ENCODE measurements at places on chromosomes 2 and 18.

- DNase-seq, result no peak
Measured at GRCh38 chr2:239278941-239279365, 121.9 kb downstream of the HDAC4 start.

DNA sequence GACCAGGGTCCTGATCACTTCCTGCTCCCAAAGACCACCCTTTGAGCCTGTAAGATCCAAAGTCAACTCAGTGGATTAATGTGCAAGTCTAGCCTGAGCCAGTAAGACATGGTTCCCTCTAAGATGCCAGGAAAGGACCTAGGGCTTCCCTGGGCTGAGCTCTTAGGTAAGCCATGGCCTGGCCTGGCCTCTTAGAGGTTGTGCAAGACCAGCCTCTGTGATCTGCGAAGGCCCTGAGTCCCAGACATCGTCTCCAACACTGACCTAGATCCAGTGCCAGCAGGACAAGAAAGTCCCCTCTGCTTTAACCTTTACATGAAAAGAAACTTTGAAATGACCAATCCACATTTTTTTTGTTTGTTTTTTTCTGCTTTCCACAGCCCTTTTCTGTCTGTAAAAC, 73.6 kb upstream of the CYP1B1 start:
- DNase-seq, result no peak

DNA sequence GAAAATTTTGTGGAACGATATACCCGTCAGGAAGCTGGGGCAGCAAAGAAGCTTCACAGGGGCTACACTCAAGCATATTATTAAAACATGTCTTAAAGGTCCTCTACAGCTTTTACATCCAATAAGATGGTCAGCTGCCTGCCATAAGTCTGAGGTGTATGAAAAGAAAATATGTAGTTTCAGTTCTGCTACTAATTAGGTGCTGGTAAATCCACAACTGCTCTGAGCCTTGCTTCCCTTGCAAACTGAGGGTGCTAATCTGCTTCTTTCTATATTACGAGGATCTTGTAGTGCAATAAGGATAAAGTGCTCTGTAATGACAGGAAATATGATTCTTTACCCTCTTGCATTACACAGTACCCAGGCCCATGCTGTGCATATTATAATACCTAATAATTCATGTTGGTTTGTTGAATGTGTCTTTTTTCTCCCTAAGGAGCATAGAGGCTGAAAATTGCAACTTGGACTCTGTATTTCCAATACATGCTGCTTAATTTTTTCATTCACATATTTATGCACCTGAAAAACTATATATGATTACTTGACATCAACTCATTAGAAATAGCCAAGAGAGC, 14.5 kb upstream of the SLC8A1 start:
- DNase-seq, result no peak

- DNase-seq, result no peak
Measured at GRCh38 chr18:55338978-55339650, 248.9 kb downstream of the TCF4 start.

- peak; percentile 40 for DNase-seq
Measured at GRCh38 chr18:23689031-23689615, at the start of gene LAMA3. TSS of gene LAMA3 (plus strand) at chr18:23689453. CDS start at chr18:23689684, 231 bp downstream.

- no peak for DNase-seq
Measured at GRCh38 chr18:36360256-36360909, 62.9 kb downstream of the FHOD3 start.

DNA sequence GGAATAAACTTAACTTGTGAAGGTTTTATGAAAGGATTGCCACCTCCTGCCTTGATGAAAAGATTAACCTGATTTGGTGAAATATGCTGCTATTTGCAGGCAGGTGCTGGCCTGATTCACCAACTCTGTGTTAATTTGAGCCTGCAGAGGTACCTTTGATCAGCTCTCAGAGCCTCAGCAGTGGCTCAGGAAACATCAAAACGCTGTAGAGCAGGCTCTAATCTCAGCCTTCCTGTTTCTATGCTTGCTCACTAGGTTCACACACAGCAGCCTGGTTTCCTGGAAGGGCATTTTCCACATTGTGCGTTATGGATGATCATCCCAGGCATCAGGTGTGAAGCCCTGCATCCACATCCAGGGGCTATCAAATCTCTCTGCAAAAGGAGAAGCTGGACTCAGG, 16.9 kb downstream of the TGIF1 start:
- no peak for DNase-seq

DNA sequence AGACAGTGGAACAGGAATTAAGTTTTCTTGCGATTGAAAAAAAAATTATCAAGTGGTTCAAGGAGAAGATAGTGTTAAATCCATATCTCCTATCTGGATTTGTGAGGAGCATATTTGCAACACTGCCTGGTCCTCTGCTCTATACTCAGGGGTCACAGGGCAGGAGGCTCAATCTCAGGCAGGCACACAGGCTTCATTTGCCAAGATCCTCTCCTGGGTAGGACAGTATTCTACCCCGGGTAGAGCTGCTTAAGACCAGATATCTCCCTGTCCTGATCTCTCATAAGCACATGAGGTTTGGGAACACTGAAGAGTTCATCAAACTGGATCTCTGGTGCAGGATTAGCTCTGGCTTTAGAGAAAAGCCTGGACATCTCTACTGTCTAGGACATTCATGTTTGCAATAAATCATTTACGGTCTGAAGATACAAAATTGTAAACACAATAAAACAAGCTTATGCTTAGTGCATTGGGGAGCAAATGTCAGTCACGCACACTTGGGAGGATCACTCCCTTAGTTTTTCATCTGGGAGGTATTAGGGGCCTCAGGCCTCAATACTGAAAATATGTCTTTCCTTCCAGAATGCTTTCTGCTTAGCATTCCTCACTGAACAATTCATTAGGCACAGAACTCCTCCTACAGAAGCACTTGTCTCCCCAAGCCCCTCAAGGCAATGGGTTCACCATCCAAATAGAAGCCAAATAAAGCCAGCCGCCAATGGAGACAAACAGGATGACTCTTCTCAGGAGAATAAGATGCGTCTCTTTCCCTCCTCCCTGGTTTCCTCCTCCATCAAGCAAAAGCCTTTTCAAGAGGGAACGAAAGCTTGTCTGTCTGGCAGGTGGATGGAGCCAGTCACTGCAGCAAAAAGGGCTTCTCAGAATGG, 34.1 kb upstream of the LCLAT1 start:
- DNase-seq, result no peak

- no peak for DNase-seq
Measured at GRCh38 chr2:179837408-179837807, 24.0 kb downstream of the ZNF385B start.

DNA sequence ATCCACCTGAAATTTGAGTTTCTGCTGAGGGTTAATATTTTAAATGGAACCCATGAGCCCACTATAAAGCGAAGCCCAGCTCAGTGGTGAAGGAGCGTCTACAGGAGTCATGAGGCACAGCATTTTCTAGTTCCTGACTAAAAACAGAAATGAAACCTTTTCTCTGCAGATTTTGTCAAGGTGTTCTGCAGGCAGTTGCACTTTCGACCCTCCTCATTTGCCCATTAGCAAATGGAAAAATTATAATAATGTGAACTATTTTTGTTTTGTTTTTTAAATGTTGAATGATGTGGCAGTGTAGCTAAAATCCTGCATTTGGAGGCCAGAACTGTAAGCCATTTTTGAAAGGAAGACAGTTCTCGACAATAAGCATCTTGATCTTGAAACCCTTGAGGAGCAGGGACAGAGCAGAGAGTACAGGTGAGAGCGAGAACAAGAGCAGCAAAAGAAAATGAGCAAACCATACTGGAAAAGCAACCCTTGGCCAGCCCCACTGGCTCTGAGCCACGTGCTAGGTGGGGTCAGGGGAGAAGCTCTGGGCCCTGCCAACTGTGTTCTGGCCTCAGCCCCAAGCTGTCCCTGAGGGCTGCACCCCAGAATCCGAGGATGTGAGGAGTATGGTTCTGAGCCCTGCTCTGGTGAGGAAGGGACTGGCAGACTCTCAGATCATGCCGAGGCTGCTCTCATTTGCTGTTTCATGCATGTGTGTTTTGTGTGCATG, 26.4 kb upstream of the COPS8 start:
- no peak for DNase-seq

DNA sequence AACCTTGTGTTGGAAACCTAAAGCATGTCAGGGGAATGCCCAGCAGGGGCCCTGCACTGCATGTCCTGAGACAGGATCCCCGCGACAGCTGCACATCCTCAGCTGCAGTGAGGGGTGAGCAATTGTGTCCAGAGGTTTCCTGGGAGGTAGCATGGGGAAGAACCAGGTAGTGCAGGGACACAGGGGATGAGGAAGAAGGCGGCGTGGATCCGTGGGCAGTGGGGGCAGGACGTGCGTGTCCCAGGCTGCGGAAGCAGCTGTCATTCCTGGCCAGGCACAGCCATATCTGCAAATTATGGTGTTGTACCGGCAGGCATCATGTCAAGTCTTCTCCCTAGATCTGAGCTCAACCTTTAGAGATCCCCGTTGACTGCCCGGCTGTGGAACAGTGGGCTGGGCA, 238.2 kb upstream of the MYT1L start:
- no peak for DNase-seq

- no peak for DNase-seq
Measured at GRCh38 chr2:64019975-64020528, 824 bp upstream of the VPS54 start.

GRCh38 chr2:226048611-226049010, 649.1 kb downstream of the NYAP2 start:
- DNase-seq, result no peak

DNA sequence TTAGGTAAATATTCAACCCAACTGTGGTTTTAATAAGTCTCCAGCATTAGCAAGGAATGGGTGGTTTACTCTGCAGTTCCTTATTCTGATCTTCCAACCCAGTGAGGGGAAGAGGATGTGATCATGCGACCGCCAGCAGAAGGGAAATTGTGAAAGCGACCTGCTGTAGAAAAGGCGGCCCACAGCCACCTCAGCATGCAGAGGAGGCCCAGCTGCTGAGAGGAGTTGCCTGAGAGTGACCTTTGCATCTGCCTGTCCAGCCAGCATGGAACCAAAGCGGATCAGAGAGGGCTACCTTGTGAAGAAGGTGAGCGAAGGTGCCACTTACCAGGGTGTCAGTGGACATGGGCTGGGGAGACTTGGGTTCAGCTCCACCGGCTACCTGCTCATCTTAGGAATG, at the start of gene PLEK:
PLEK (plus strand) TSS at position 196 of the 400 bp plus-strand sequence; CDS start at position 266, 70 bp downstream.
- peak; percentile 65 for DNase-seq

DNA sequence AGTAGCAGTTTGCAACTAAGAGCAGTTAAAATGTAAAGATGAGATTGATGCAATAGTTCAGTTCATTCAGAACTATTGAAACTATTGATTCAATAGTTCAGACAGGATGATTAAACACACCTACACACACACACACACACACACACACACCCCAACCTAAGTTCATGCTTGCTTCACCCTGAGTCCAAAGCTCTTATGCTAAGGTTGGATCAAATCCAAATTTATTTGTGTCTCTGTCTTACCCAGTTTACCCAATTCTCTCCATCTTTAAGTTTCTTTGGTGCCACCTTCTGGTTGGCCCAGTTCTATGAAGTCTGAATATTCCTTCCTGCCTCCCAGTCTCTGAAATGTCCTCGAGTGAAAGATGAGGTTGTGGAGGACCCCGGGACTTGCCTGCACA, 5.1 kb downstream of the SERPINB8 start:
- no peak for DNase-seq

- no peak for DNase-seq
Measured at GRCh38 chr2:182128821-182129707, 143.4 kb downstream of the PPP1R1C start.

DNA sequence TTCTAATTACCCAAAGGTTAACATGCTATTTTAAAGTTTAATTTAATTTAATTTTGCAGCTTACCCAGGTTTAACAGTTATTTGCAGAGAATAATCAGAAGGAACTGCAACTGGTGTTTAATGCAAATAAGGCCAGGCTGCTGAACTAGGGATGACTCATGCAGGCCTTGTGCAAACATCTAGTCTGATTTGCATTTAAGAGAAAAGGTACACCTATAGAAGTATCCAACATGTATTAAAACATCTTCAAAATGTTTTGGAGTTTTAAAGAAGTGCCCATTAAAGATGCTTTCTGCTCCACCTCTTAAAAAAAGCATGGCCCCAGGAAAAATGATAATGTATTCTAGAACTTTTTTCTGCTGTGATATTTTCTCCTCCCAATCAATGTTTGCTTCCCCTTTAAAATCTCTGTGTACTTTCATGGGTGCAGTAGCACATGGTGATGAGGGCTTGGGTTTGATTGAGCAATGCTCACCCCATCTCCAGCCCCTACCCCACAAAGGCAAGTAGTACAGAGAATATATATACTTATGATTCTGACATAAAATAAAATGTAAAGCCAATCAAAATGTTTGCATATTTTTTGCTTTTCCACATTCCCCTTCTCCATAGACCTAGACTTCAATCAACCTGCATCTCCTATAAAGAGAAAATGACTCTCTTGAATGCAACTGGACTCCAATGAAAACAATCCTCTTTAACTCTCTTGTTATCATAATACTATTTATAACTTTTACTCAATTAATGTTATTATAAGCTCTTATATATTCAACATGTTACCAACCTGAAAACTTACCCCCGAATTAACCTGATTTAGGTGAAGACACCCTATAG, 54.1 kb downstream of the ATP8B1 start:
- DNase-seq, result no peak

DNA sequence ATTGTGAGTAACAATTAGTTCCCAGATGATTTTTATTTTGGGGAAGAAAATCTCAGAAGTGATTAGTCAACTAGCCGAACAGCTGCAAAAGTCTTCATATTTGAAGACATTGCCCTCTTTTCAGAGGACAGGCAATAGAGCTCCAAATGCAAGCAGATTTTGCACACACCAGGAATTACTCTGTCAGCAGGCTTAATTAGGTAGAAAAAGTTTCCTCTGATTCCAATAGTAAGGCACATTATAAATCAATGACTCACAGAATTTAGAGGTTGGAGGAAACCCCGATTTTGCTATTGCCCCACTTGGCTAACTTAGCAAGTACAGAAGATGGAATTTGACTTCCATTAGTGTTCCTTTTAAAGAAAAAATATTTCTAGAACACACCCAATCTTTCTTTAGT, 30.7 kb upstream of the SCN1A start:
- DNase-seq, result no peak

- DNase-seq, result no peak
Measured at GRCh38 chr18:9434122-9434701, 41.1 kb upstream of the RALBP1 start.

- no peak for DNase-seq
Measured at GRCh38 chr2:215784371-215784783, 229.0 kb downstream of the MREG start.

GRCh38 chr2:68744366-68744912, 9.8 kb downstream of the ARHGAP25 start:
- no peak for DNase-seq

DNA sequence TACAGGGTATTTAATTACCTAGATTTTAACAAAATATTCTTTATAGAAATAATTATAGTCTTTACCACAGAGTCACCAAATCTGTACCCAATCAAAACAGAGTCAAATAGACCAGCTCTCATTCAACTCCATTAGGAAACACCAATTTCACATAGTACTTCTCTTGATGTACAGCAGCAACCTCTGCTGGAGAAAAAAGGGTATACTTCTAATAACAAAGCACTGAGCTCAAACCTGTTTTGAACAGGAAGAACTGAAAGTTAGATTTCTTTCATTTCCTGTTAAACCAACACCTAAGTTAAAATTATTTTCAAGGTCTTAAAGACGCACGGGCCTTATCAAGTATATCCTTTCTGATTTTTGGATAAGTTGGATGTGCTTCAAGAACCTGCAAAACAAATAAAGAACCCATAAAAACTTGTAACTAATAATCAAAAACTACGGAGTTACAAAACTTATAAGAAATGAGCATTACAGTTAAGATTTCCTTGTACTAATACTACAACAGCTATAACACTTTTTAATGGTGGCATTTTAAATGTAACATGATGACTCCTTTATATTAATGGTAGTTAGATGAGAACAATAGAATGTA, 79.0 kb downstream of the TTC21B start:
- DNase-seq, result no peak

All from tibial artery (tissue), 4 donors.